ENCODE measurements at places on chromosomes 11 and 22.
A peak's percentile ranks its signal among the peaks of the same experiment; 100 is the strongest.

- no peak for DNase-seq
Observed at GRCh38 chr11:114284021-114284420, 12.2 kb upstream of the NNMT start.

GRCh38 chr11:132358573-132358953 lies 988.1 kb downstream of the NTM start:
- DNase-seq: no peak

DNA sequence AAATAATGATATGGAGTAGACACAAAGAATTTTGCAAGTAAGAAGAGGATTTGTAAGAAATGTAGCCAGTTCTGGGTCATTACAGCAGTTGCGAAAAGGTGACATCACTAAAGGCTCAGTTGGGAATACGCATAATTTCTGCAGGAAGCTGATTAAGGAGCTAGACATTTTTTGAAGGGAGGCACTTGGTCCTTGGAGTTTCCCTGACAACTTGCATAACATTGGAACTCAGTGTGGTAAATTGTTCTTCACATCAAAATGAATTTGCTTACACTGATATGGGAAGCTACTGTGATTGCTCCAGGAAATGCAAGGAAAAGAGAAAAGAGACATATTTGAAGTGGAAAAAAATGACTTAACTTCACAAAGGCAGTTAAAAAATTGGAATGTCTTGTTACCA lies 626.1 kb downstream of the NELL1 start:
- no peak for DNase-seq

DNA sequence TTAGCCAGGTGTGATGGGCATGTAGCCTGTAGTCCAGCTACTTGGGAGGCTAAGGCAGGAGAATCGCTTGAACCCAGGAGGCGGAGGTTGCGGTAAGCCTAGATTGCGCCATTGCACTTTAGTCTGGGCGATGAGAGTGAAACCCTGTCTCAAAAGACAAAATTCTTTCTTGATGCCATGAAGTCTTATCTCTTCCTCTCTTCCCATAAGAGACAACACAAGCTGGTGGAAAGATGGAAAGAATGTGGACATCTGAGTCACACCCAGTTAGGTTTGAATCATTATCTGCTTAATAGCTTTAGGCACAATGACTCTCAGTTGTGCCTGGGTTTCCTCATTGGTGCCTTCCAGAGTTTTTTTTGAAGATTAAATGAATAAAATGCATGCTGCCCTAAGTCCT lies 35.3 kb downstream of the KREMEN1 start:
- DNase-seq: no peak

GRCh38 chr22:44686873-44687600 lies 15.0 kb upstream of the PRR5 start:
- no peak for DNase-seq

DNA sequence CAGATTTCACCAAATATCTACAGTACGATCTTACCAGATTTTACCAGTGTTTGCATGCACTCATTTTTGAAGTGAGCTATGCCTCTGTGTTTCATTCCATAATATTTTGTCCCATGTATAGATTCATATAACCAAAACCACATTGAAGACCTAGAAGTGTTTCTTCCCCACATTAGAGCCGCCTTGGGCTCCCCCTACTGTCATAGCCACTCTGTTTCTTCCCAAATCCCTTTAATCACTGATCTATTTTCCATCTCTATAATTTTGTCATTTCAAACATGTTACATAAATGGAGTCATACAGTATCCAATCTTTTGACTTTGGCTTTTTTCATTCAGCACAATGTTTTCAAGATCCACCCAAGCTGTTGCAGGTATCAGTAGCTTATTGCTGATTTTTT lies 12.7 kb downstream of the MRGPRX3 start:
- DNase-seq: no peak

- DNase-seq: no peak
Observed at GRCh38 chr11:94586978-94587377, 19.8 kb downstream of the PIWIL4 start.

- no peak for DNase-seq
Observed at GRCh38 chr11:86795511-86795910, 4.8 kb upstream of the PRSS23 start.

DNA sequence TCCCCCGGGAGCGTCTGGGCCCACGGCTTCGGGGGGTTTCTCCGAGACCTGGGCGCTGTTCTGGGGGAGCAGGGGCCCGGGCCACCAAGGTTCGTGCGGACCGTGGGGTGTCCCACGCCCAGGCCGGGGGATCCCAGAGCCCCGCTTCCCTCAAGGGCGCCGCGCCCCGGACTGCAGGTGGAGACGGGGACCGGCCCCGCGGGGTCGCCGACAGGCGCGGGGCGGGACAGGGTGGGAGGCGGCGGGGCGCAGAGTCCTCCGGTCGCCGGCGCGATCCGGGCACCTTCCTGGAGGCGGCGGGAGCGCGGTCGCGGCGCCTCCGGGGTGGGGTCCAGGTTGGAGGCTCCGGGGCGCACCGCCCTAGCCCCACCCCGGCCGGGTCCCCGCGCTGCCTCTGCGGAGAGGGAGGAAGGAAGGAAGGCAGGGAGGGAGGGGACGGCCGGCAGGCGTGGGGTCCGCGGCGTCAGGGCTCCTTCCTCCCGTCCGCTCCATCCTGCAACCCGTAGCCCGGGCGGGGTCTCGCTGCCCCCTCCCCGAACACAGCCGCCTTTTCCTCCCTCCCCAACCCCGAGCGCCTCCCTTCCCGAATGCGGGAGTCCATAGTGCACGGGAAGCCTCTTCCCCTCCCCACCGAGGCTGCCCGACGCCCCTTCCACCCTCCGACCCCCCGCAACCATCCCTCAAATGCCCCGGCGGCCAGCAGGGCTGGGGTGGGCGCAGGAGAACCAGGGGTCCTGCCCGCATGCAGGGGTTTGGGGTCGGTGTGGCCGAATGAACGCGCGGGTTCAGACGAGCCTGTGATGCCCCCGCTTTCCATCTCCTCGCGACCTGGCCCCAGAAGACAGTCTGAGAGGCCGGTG lies 4.3 kb upstream of the ZBED4 start:
- DNase-seq: no peak

GRCh38 chr11:37449146-37449545 lies 851.1 kb upstream of the RAG2 start:
- peak; percentile 0 for DNase-seq

DNA sequence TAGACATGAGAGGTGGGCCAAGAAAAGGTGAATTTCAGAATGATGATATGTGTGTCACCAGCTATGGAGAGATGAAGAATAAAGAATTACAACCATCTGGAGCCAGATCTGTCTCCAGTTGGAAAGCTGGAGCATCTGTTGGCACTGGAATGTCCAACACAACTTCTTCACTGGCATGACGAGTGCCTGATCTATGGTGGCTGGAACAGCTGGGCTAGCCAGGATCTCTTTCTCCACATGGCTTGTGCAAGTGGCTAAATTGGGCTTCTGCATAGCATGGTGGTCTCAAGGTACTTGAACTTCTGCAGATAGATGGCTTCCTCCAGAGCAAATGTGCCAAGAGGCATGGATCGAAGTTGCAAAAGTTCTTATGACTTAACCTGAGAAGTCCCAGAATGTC lies 256.1 kb upstream of the NCAM1 start:
- DNase-seq: no peak

- DNase-seq: no peak
Observed at GRCh38 chr11:95152876-95153856, 63.5 kb downstream of the ENDOD1 start.

DNA sequence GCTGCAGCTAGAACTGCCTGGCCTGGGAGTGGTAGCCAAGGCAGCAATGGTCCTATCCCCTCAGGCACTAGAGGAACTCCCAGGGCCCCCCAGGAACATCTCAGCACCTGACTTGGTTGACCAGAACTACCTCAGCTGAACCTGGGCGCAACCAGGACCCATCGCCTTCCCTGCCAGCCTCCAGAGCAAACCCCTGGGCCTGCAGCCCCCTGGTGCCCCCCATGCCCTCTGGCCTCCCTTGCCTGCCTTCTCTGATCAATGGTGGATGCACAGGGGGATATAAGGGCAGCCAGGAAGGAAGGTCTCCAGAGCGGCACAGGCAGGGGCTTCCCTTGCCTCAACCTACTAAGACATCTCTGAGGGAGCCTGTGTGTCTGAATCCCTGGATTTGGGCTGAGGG lies 13.5 kb downstream of the MS4A10 start:
- no peak for DNase-seq

DNA sequence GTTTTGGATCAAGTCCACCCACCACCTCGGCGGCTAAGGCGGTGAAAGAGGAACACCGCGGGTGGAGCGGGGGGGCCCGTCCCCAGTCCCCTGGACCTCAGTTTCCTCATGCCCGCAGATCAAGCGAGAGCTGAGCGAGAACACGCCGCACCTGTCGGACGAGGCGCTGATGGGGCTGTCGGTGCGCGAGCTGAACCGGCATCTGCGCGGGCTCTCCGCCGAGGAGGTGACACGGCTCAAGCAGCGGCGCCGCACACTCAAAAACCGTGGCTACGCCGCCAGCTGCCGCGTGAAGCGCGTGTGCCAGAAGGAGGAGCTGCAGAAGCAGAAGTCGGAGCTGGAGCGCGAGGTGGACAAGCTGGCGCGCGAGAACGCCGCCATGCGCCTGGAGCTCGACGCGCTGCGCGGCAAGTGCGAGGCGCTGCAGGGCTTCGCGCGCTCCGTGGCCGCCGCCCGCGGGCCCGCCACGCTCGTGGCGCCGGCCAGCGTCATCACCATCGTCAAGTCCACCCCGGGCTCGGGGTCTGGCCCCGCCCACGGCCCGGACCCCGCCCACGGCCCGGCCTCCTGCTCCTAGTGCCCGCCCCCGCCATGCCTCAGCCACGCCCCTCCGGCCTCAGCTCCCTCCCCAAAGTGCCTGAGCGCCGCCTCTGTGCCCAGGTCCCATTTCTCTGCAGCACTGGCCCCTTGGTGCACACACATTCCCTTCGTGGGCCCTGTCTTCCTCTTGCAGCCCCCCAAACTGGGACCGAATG lies 12.7 kb downstream of the MAFF start:
- peak; percentile 43 for DNase-seq

GRCh38 chr11:124728134-124728533 lies 11.6 kb upstream of the NRGN start:
- no peak for DNase-seq

GRCh38 chr11:6566704-6567370 lies 36.6 kb downstream of the RRP8 start:
- DNase-seq: no peak

- DNase-seq: no peak
Observed at GRCh38 chr11:65017937-65018336, 4.0 kb downstream of the ARL2 start.

- DNase-seq: no peak
Observed at GRCh38 chr11:130211144-130211543, 51.6 kb downstream of the ST14 start.

DNA sequence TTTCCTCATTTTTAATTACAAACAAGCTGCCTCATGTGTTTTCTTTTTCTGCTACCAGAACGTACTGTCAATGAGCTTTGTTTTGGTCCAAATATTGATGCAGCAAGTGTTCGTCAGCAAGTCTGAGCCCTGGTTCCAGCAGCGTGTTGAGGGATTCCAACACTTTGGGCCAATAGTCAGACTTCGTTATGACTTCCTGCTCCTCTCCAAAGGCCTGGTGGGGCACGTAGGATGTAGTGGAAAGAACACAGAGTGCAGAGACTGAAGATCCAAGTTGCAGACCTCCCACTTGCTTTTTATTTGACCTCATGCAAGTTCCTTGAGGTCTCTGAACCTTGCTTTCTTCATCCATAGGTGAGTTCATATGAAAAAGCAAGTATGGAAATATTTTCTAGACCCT lies 138.2 kb downstream of the BBOX1 start:
- no peak for DNase-seq

GRCh38 chr11:19275496-19275895 lies 34.8 kb upstream of the E2F8 start:
- DNase-seq: no peak

DNA sequence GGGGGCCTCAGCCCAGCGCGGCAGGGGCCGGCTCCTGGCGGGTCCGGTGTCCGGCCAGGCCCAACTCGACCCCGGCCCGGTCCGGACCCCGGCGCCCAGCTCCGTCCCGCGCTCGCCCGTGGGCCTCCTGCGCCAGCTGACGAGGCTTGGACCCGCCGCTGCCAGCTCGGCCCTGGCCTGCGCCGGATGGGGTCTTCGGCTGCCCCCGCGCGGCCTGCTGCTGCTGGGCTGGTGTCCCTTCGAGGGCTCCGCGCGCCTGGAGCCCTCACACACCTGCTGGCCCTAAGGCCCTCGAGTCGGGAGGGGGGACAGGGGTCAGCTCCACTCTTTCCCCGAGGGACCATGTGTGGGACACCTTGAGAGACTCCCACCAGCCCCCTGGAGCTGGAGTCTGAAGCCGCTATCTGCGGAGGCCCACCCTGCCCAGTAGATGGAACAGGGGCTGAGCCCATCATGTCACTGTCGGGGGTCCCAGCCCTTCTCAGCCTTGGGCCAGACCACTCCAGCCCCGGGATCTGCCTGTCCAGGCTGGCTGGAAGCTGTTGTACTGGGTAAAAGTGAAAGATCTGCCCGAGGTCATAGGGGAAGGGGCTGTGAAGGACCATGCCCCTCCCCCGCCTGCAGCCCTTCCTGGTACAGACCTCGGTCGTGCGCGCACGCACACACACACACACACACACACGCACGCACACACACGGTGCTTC lies 768 bp upstream of the CDKN1C start:
- peak; percentile 14 for DNase-seq

GRCh38 chr11:121466063-121466794 lies 13.5 kb upstream of the SORL1-AS1 start:
- peak; percentile 37 for DNase-seq

GRCh38 chr11:1224111-1224490 lies 1.2 kb downstream of the MUC5B start:
- DNase-seq: no peak

DNA sequence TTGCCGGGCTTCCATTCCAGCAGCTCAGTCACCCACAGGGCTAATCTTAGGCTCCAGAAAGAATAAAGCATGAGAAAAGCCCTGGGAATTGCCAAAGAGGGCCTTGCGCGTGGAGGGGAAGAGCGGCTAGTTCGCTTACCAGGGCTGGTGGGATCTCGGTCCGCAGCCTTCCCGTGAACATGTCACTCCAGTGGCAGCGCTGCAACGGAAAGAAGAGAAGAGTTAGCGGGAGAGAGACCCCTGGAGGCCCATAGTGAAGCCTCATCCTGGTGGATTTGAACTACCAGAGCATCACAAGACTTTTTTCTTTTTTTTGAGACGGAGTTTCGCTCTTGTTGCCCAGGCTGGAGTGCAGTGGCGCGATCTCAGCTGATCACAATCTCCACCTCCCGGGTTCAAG lies 18.0 kb downstream of the RANGAP1 start:
- no peak for DNase-seq

- DNase-seq: no peak
Observed at GRCh38 chr22:42317691-42318547, 47.5 kb upstream of the TCF20 start.
